NCI-H1092 (cell line): ENCODE measurements at places on chromosomes 1 and 21.

- no peak for DNase-seq
Observed at GRCh38 chr21:45510466-45510955, 31.7 kb downstream of the SLC19A1 start.

DNA sequence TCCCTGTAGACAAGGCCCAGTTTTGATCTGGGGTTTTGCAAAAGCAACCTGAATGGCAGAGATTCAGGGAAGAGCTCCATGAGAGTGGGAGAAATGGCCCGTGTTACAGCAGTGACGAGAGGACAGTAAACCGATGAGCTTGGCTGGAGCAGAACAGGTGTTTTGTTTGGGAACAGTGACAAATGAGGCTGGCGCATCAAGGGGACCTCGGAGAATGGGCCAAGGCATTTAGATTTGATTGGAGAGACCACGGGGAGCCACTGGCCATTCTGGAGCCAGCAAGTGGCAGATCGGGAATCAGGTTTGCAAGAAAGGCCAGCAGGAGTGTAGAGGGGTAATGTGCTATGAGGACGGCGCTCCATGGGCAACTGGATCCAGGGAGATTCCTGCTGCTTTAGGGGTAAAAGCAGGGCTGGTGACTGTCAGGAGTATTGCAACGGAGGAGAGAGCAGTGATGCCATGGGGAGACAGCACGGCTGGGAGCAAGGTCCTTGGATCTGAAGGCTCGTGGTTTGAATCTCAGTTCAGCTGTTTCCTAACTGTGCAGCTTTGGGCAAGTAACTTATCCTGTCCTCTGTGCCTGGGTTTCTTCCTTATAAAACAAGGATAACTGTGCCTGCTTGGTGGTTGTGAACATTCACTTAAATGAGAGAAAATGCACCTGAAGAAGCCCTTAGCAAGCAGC is 9.9 kb upstream of the KLHDC7A start:
- DNase-seq: no peak

- no peak for DNase-seq
Observed at GRCh38 chr1:91768120-91768519, 117.8 kb downstream of the TGFBR3 start.

DNA sequence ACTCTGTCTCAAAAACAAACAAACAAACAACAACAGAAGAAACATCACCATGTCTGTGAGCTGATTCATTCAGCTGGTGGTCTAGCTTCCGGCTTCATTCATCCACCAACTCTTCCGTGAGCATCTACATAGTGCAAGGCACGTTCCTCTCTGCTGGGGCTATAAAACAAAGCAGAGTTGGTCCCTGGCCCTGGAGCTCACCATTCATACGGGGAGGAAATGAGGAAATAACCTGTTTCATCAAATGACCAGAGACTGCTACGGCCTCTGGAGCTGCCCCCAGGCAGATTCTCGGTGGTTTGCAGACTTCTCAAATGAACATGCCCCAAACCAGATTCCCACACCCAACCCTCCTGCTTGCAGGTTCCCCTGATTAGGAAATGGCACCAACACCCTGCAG is 41.0 kb upstream of the ID3 start:
- no peak for DNase-seq

GRCh38 chr1:210681158-210681557 is 352.5 kb downstream of the HHAT start:
- no peak for DNase-seq

- DNase-seq: no peak
Observed at GRCh38 chr1:202540448-202540847, 169.8 kb downstream of the SYT2 start.

DNA sequence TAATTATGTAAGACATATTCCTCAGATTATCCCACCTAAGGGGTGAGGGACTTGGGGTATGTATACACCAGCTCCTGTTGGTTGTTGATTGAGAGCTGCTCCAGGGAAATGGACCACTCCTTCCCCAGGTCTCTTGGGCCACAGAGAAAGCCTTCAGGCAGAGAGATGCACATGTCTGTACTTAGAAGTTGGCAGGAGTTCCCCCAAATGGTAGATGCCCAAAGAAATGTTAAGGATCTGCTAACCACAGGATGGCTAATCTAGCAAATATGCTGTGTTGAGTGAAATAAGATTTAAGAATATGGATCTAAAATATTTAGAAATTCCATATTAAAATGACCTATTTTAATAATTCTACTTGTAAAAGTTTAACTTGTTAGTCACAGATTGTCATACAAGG is 100.8 kb upstream of the DNAH14 start:
- no peak for DNase-seq

DNA sequence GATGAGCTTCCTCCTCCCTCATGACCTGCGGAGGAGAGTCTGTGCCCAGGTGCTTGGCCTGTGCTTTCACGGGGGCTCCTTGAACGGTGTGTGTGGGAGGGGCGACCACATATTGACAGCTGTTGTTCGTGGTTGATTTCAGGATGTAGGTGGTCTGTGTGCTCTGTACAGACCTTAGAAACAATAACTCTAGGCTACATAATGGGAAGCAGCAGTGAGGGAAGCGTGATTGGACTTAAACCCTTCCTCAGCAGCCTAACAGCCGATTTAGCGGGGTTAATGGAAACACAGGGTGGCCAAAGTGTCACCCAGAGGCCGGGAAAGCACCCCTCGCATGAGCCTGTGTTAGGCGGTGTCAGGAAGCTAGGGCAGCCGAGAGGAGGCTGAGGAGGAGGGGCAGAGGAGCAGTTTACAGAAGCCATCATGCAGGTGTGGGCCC is 56.0 kb downstream of the TBCE start:
- DNase-seq: no peak

- DNase-seq: no peak
Observed at GRCh38 chr1:44425341-44426082, 20.5 kb downstream of the RNF220 start.

DNA sequence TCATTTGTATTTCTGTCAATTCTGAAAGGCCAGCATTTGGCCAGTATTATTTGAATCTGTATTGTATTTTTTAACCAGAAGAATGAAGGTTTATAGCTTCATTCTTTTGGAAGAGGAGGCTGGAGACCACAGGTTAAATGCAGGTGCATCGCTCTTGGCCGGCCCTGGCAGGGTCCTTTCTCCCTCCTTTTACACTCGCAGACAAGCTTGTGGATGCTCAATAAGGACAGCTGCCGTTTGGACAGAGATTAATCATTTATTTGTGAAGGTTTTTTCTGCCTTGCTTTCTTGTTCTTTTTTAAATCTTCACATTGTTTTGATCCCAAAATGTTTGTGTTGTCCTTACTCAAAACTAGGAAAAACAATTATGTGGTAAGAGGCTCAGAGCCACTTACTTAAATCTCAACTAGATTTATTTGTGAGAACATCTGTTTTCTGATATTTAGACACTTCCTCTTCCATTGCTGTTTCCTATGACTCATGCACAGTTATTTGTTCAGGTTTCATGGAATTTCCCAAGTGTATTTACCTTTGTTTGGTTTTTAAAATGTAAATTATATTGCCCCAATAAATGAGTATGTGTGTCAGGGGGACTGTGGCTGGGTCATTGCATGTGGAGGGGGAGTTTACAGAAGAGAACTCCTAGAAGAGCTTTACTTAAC is 46.7 kb upstream of the LAMC2 start:
- no peak for DNase-seq

- DNase-seq: no peak
Observed at GRCh38 chr1:218481116-218481775, 136.1 kb downstream of the TGFB2 start.

GRCh38 chr1:69858534-69858933 is 290.8 kb downstream of the LRRC7 start:
- DNase-seq: no peak

DNA sequence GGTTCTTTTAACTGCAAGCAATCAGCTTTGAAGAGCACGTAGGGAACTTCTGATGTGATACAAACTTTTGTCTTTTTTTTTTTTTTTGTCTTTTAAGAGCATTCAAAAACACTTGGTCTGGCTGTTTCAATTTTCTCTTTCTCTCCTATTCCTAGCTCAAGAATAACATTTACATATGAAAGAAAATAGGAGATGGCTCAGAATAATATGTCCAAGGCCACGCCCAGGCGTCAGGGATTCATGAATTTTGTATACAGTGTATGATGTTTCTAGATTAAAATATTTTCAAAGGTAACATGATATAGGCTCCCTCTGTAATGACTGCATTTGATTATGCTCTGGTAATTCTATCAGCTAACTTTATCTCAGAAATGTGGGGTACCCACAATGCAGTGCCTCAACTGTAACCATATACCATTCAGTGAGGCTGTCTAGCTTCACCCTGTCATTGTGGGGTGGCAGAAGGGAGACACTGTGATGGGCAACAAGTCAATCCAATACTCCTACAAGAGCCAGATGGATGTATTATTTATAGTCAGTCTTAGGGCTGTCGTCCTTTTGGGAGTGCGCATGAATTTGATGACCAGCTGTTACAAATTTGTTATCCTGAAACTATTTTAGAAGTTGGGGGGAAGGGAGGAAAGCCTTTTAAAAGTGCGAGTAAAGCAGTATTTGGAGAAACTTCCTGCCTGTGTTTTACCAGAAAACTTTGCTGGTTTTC is 1.5 kb upstream of the AKNAD1 start:
- DNase-seq: no peak

- no peak for DNase-seq
Observed at GRCh38 chr1:116323491-116323890, 49.6 kb upstream of the ATP1A1 start.

GRCh38 chr21:25733859-25734653 is 648 bp downstream of the ATP5PF start:
- no peak for DNase-seq

- DNase-seq: no peak
Observed at GRCh38 chr1:54754045-54754444, 10.3 kb downstream of the PARS2 start.

DNA sequence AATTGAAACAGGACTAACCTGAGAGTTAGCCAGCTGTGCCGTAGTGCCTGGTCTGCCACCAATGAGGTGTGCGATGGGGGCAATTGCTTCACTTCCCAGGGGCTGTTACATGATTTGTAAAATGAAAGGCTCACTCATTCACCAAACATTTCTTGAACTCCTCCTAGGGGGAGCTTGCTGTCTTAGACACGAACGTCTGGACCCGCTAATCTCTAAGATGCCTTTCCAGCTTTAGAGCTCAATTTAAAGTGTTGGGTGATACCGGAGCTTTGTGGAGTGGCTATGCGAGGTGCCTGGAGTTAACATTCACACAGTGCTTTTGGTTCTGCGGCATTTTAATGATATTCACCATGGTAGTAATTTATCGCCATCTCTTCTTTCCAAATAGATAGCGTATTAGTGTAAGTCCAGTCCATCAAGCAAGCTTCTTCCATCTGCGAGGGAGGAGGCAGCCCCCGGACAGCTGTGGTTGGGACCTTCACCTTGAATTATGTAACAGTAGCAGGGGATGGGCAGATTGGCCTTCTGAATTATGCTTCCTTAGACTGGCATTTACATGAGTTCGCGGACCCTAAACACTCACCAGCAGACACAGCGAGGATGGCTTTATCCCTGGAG is 179.9 kb downstream of the ADSS2 start:
- DNase-seq: no peak

GRCh38 chr1:2082064-2082463 is 31.9 kb downstream of the PRKCZ start:
- no peak for DNase-seq

DNA sequence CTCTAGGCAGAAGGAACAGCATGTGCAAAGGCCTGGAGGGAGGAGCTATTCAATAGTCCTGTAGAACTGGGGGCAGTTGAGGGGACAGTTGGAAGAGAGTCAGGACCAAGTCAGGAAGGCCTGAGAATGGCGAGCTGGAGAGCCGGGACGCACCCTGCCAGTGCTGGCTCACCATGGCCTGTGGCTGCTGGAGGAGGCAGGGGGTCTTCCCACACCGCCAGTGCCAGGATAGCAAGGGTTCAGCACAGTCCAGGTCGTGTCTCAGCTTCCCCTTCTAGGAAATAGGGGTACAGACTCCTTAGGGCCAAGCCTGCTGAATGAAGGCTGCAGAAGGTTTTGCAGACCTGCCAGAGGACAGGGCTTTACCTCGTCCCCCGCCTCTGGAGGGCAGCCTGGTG is 7.3 kb downstream of the PODN start:
- no peak for DNase-seq

- DNase-seq: peak; percentile 47
Observed at GRCh38 chr21:34889676-34890469, 159.2 kb downstream of the RUNX1 start.

DNA sequence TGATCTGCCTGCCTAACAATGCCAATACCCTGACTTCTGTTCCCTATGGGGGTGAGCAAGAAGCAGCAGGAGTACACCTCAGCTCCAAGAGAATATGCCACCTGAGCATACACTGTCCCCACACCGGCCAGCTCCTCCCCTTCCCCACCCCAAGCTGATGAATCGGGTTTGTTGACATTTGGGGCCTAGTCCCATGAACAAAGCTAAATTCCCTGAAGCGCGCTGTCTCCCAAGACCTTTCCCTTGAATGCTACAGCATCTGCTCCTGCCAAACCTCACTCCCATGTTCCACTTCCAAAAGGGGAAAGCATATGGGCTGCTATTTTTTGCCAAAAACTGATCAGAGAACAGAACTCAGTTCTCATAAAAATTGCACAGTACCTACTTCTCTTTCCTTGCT is 220.4 kb upstream of the CAMK1G start:
- DNase-seq: no peak

DNA sequence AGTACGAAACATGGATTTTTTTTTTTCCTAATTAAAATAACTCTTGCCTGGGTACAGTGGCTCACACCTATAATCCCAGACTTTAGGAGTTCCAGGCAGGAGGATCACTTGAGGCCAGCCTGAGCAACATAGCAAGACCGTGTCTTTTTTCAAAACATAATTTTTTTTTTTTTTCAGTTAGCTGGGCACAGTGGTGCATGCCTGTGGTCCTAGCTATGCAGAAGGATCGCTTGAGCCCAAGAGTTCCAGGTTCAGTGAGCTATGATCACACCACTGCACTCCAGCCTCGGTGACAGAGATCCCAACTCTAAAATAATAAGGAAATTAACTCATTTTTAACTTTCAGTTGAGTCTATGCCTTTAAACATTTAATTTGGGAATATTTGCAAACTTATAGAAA is 170.1 kb downstream of the NEK7 start:
- no peak for DNase-seq

DNA sequence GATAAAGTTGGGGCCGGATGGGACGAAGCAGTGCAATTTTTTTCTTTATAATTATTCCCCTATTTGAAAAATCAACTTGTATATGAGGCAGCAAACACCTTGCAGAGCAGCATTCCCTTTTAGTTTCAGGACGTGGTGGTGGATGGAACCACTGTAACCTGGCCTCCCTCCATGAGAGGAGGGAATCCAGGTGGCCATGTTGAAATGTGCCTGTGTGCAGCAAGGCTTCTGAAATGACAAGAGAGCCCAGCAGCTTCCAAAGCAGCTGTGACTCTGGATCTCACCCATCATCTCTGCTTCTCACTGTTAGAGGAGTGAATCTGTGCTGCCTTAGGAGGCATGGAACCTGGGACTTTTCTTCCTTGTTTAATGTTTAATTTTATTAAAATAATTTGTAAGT is 42.3 kb downstream of the NFIA start:
- DNase-seq: no peak
